ENCODE measurements at places on chromosomes 1 and 21.

GRCh38 chr21:31837618-31838390 is 35.0 kb upstream of the HUNK start:
- no peak for DNase-seq

DNA sequence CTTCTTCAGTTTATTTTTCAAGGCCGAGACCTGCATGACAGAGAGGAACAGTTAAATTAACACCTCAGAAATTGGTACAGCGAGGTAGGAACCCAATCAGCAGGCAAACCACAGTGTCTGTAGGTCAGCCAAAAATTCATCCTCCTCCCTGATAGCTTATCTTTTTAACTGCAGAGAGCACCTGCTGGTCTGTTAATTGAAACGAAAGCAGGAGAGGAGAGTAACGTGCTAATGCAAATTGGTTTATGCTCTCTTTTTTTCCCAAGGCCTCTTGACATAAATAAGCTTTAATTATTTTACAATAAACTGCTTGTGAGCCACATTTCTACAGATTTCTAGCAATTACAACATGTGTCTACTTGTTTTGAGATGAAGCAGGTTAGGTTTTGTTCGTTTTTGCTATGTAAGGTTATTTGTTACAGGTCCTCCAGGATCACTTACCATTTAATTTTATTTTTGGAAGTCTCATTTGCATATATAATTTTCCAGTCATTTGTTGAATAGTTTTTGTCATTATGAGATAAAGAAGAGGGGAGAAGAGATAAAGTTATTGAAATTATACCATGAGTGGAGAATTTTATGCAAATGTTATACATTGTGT is 179.9 kb downstream of the DENND1B start:
- no peak for DNase-seq

DNA sequence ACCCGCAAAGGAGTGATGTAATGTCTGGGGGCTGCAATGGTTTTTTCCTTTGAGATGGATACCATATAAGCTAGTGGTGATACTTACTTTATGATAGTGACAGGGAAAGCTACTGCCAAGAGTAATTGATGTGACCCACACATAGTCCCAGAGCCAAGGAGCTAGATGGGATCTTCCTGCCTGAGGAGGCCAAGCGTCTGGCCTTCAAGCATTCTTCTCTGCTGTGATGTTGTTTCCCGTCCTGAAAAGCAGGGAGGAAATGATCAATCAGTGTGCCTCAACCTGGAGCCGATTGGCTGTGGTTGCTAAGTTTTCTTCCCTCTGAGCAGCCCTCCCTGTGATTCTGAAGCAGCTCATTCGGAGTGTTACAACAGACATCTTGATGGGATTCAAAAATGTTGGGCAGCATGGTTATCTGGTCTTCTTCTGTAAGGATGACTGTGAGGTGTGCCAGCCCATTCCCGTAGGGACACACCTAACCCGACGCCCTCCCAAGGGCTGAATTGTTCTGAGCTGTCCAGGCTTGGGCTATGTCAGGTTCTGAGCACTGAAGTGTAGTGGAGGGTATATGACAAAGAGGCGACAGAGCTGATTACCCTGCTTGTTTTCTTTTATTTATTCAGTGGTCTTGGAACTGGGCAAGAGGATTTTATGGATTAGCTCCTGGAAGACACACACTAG is 56.7 kb downstream of the UCK2 start:
- no peak for DNase-seq

GRCh38 chr1:15038232-15039016 is 115.1 kb upstream of the TMEM51 start:
- no peak for DNase-seq

DNA sequence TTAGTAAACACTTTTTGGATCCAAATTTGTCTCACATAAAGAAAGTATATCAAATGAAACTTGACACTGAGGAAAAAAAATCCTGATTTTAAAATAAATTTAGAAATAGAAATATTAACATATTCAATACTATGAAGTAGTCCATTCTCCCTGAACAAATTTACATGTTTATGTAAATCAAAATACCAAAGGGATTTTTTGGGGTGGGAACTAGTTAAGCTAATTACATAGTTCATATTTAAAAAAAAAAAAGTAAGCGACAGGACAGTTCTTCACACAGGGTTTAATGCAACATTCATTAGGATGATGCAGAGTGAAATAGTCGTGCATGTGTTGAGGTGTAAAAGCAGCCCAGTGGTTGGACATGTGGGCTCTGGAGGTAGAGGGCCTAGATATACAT is 433.5 kb upstream of the B3GALT2 start:
- no peak for DNase-seq

- DNase-seq: no peak
Observed at GRCh38 chr21:34198231-34199120, 125.1 kb downstream of the MRPS6 start.

DNA sequence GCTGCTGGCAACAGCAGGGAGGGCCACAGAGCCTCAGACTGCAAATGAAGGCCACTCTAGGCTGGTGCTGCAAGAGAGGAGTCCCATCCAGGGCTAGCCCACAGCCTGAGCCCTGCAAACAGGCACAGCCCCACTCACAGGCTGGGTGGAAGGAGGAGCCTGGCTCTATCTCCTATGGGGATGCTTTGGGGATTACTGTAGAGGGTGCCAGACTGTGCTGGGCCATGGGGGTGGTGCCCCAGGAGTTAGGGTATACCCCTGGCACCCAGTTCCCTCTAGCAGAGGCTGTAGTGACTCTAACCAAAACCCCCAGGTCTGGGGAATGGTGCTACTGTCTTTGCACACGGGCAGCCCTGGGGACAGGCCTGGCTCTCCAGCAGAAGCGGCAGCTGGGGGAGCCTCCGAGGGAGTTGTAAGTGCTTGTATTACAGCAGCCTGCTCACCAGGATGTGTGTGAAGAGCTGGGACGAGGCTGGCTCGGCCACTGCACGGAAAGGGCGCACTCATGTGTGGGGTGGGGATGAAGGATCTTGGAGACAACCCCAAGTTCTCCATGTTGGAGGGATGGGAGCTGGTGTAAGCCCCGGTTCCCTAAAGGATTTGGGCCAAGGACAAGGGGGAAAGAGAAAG is 23.4 kb upstream of the EVA1B start:
- DNase-seq: no peak

DNA sequence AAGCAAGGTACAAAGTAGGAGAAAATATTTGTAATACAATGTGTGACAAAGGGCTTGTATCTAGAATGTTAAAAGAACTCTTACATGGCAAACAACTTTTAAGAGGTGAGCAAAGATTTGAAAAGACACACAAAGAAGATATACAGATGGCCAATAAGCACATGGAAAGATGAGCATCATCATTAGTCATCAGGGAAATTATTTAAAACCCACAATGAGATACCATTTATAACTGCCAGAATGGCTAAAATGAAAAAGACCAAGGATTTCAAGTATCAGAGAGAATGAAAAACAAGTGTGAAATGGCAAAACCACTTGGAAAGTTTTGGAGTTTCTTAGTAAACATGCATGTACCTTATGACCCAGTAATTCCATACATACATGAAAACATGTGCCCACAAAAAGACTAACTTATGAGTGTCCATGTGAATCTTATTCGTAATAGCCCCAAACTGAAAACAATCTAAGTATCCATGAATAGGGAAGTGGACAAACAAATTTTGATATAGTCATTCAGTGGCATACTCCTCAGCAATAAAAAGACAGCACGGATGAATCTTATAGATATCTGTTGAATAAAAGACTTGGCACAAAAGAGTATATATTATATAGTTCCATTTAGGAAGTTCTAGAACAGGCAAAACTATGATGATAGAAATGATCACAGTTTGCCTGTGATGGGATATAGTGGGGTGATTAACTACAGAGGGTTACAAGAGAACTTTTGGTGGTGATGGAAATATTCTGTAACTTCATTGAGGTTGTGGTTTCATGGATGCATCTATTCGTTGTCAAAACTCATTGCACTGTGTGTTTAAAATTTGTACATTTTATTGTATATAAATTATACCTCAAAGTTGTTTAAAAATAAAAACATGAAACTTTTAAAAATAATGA is 82.0 kb downstream of the DISP1 start:
- DNase-seq: no peak

GRCh38 chr1:12714710-12715475 is 1.0 kb upstream of the AADACL3 start:
- DNase-seq: no peak

- no peak for DNase-seq
Observed at GRCh38 chr1:193676996-193677549, 490.7 kb upstream of the B3GALT2 start.

DNA sequence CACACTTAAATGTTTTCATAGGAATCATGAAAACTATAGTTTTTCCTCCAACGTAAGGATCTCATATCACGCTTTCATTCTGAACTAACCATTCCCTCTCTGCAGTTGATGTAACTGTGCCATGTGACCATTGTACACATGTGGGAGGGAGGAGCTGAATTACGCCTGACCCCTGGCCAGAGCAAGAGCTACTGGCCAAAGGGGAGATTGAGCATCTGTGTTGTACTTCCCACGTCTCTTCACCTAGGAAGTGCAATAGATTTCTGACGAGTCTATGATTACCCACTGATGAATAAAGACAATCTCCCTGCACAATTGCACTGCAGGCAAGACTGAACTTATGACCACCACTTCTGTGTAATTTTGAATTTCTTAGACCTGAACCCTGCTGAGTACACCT is 24.0 kb downstream of the PTPRC start:
- no peak for DNase-seq

- no peak for DNase-seq
Observed at GRCh38 chr1:247182994-247183393, 11.2 kb upstream of the ZNF124 start.

DNA sequence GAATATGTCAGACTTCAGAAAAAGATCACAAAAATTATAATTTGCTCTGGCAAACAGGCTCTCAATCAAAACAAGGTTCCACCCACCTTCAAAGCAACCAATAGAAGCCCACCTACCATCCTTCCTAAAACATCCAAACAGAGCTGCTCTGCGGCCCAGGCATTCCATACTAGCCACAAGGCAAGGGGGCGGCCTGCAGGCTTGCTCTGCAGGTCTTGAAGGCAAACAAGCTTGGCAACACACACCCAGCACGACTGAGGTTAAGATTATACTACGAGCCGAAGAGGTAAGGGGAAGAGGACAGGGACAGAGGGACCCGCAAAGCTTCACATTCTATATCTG is 207.3 kb downstream of the SLC45A1 start:
- peak; percentile 55 for DNase-seq

- no peak for DNase-seq
Observed at GRCh38 chr21:37866027-37866426, 50.2 kb downstream of the KCNJ6 start.

- no peak for DNase-seq
Observed at GRCh38 chr1:94952539-94952938, 25.6 kb upstream of the CNN3 start.

DNA sequence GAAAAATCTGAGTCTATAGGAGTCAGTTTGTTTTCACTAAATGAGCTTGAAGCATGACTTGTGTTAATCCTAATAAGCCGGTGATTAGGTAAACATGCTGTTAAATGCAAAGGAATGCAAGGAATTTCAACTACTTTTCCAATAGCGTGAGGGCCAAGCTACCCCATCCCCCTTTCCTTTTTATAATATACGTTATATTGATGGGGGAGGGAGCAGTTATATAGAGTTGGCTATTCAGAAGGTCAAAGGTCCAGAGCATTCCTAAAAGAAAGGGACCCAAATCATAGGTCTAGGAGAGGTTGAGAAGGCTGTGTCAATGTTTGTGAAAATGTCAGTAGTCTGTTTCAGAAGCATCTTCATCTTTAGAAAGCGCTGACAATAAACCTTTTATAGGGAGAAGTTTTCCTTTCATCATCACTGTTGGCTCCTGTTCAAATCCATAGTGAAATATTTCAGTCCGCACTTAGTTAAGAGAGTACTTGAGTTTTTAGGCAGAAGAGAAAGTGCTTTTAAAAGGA is 3.8 kb downstream of the CCN1 start:
- DNase-seq: no peak

- no peak for DNase-seq
Observed at GRCh38 chr1:2633366-2633935, 635 bp upstream of the MMEL1 start.

DNA sequence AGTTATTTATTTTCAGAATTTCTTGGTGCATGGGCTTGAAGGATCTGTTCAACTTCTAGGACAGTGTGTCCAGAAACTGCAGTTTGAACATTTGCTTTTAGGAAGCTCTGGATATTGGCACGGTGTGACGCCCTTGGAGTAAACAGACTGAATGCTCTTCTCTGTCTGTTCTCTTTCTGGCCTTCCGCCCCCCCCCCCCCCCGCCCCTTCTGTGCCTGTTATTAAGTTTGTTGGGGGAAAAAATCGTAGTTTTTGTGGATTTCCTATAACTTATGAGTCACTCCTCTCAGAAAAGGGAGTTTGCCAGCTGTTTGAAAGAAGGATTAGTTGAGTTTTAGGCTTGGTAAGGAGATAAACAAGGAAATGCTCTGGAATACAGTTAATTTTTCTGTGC is 1.2 kb downstream of the KCTD3 start:
- peak; percentile 50 for DNase-seq

GRCh38 chr1:54886724-54887664 is at the start of gene DHCR24:
Gene DHCR24, minus strand, starts transcription at chr1:54887195. Its CDS starts 76 bp downstream, at chr1:54887119.
- peak; percentile 93 for DNase-seq

GRCh38 chr1:183806675-183807074 is 1.8 kb downstream of the RGL1 start:
- DNase-seq: no peak

- no peak for DNase-seq
Observed at GRCh38 chr1:95509989-95510388, 276.0 kb downstream of the RWDD3 start.

DNA sequence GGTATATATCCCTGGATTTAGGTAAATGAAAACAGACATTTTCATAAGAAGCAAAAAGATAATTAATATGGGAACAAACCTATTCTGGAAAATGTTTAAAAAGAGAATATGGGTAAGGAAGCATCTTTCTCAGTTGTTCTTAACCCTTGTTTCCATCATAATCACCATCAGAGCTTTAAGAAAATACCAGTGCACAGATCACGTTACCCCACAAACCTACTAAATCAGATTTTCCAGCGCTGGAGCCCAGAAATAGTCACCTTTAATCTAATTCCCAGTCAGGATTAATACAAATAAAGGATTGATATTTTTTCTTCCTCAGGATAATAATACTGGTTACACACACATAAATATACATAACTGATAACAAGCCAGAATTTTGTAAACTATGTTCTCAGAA is 44.6 kb downstream of the PTPRC start:
- no peak for DNase-seq

DNA sequence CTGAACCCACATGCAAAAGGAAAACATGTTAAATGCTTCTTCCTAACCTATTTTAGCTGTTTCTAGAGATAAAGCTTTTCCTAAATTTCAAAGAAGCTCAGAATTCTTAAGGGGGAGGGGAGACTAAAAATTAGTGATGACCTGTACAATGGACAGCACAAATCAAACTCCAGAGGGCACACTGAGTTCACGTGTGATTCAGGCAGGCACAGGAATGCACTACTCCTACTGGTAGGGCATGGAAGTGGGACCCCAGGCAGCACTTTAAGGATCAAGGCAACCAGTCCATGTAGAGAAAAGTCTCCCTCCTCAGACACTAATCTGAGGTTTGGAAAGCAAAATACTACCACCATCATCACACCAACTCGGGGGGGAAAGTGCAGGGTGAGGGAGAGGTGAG is 31.3 kb upstream of the CLCA4 start:
- DNase-seq: no peak
